ENCODE measurements at places on chromosomes 7 and 10.

DNA sequence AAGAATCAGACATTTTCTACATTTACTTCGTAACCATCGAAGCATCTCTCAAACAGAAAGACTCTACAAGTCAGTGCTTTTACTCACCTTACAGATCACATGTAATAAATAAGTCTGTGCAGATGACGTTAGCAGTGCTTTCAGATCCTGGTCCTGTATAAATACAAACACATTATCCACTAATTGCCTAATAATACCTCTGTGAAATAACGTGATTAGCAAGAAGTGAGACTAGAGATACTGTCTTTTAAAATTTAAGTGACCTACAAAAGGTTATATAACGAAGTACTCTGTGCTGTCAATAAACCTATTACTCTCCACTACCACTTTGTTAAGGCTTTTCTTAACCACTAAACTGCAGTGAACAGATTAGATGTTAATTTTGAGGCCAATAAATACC is 246.9 kb downstream of the NSUN6 start:
- ATAC-seq: no peak
- H3K27ac ChIP-seq: no peak overlapping the region
- H3K4me3 ChIP-seq: no peak overlapping the region
- no peaks in the 10 kb centered on the region for H3K36me3 ChIP-seq

- ATAC-seq: no peak
- H3K36me3 ChIP-seq: no peaks in the 10 kb centered on the region
- no peak overlapping the region for H3K27ac ChIP-seq
- H3K4me3 ChIP-seq: peak overlapping the region; percentile 53
Measured at GRCh38 chr10:103692436-103692951, 162.9 kb downstream of the SH3PXD2A start.

DNA sequence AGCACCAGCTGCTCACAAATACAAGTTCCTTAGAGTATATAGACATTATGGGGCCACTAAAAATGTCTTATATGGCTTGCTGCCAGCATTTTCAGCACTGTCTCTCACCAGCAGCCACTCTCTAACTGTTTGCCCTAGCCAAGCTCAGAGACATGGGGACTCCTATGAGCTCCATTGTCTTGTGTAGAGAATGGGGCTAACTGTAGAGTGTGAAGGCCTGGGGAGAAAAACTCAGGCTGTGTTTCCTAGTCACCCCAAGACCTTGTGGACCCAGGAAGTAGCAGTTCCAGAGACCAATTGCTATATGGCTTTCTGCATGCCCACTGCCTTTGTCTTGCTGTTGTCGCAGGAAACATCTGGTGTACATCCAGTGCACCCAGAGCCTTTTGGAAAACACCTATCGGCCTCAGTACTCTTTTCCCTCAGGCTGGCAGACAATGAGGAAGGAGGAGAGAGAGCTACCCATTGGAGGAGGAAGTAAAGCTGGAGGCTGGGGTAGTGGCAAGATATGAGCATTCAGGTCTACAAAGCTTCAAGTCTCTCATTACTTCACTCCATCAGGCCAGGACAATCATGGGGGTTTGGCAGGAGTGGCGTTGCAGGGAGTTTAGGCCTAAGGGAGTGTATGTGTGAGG is 28.4 kb downstream of the ENTPD1 start:
- ATAC-seq: no peak
- no peaks in the 10 kb centered on the region for H3K27me3 ChIP-seq
- H3K4me1 ChIP-seq: peaks cover 29% of the 10 kb centered on the region
- no peaks in the 10 kb centered on the region for H3K36me3 ChIP-seq

DNA sequence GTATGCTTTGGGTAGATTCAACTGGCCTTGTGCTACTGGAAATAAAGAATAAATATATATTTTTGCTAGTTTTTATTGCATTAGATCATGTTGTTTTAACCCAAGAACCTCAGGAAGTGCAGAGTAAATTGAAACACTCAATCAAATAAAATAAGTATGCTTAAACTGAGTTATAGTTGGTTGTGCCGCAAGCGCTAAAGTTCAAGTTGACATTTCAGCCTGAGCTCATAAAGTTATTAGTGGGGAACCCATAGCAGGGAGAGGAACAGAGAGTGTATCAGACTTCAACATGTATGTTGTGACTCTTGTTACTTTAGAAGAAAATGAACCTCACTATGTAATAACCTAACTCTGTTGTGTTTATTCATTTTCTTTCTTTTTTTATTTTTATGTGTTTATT is 25.2 kb upstream of the BAMBI start:
- no peak overlapping the region for H3K4me3 ChIP-seq
- no peaks in the 10 kb centered on the region for H3K4me1 ChIP-seq
- no peaks in the 10 kb centered on the region for H3K36me3 ChIP-seq
- H3K27ac ChIP-seq: no peak overlapping the region
- H3K27me3 ChIP-seq: peaks cover 7% of the 10 kb centered on the region

- H3K36me3 ChIP-seq: no peaks in the 10 kb centered on the region
- no peak overlapping the region for H3K27ac ChIP-seq
- no peaks in the 10 kb centered on the region for H3K27me3 ChIP-seq
- H3K4me1 ChIP-seq: no peaks in the 10 kb centered on the region
- no peak for ATAC-seq
- H3K4me3 ChIP-seq: no peak overlapping the region
Measured at GRCh38 chr7:46814516-46815250, 767.2 kb downstream of the TNS3 start.

GRCh38 chr10:51759896-51760534 is 60.6 kb upstream of the CSTF2T start:
- no peak overlapping the region for H3K4me3 ChIP-seq
- ATAC-seq: no peak
- no peaks in the 10 kb centered on the region for H3K36me3 ChIP-seq
- H3K4me1 ChIP-seq: no peaks in the 10 kb centered on the region

DNA sequence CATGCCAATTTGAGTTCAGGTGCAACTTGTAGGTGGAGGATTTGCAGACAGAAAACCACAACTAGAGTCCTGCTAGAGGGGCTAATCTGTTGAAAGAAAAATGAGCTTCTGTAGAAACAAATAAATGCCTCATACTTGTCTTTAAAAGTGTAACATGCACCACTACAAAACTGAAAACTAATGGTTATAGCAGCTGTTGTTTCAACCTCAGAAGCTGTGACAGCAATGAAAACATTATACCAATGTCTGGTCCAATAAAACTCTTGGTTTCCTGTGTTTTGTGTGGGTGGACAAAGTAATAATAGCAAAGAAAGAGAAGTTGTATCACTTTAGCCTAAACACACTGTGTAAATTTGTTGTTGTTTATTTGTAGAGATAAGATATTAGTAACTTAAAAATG is 3.4 kb upstream of the PPP1R9A start:
- H3K4me3 ChIP-seq: no peak overlapping the region
- ATAC-seq: no peak
- H3K4me1 ChIP-seq: no peaks in the 10 kb centered on the region
- no peak overlapping the region for H3K27ac ChIP-seq
- H3K36me3 ChIP-seq: no peaks in the 10 kb centered on the region

DNA sequence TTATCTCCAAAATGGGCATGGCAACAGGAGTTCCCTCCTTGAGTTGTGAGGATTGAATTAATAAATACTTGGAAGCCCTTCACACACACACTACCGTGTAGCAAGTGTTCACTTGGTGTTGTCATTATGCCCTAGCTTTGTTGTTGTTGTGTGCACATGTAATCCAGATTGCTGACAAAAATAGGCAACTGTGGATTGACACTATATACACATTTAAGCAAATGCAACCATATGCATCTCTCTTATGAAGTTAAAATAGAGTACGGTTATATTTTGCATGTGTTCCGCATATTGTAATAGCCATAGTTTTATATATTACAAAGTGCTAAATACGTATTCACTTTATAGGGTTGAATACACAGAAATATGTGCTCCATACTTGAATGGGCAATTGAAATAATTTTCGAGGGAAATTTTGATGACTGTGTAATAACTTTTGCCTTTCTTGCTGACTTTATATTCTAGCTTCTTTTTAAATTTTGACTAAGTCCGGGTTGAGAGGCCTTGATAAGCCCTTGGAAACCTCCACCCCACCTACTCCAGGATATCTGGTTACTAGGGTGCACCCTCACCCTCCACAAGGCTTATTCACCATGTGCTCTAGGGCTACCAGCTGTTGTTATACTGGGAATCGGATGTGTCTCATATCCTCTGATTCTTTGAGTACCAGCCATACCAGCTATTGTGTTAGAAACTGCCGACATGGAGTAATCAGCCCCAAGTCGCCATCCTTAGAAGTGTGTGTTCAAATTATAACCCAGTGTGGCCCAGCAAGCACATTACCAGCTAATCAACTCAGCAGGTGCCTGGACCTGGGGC is 265.0 kb downstream of the CAMK1D start:
- H3K36me3 ChIP-seq: no peaks in the 10 kb centered on the region
- no peaks in the 10 kb centered on the region for H3K4me1 ChIP-seq
- no peaks in the 10 kb centered on the region for H3K27me3 ChIP-seq
- H3K27ac ChIP-seq: no peak overlapping the region
- peak; percentile 19 for ATAC-seq
- H3K4me3 ChIP-seq: no peak overlapping the region

DNA sequence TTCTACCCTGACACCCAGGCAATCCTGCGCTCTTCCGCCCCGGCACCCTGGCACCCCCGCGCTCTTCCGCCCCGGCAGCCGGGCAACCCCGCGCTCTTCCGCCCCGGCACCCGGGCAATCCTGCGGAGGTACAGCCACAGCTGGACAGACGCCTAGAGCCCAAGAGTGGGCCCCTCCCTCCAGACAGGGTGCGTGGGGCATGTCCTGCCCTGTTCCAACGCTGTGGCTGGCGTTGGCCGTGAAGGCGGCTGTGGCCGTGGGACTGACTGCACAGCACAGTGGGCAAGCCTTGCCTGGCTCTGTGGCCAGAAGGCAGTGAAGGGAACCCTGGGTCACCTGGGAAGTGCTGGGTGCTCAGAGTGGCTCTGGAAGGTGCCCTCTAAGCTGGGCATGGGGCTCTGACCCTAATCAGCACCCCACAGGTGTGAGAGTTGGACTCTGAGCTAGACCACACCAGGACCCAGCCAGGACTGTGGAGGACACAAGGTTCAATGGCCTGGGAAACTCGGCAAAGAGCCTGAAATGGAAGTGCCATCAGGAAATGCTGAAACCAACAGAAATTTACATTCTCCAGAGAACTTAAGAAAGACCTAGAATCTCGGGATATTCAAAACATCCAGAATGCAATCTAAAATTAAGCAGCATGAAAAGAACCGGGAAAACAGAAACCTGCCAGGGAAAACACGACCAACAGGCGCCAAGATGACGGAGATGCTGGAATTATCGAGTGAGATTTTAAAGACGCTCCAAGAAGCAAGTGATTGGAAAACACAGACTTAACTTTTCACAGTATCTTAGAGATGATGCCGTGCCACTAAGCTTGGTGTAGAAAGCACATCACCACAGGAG is 253.6 kb downstream of the ELFN1 start:
- no peaks in the 10 kb centered on the region for H3K36me3 ChIP-seq
- ATAC-seq: no peak
- no peak overlapping the region for H3K4me3 ChIP-seq
- no peaks in the 10 kb centered on the region for H3K27me3 ChIP-seq
- H3K4me1 ChIP-seq: no peaks in the 10 kb centered on the region
- H3K27ac ChIP-seq: no peak overlapping the region

DNA sequence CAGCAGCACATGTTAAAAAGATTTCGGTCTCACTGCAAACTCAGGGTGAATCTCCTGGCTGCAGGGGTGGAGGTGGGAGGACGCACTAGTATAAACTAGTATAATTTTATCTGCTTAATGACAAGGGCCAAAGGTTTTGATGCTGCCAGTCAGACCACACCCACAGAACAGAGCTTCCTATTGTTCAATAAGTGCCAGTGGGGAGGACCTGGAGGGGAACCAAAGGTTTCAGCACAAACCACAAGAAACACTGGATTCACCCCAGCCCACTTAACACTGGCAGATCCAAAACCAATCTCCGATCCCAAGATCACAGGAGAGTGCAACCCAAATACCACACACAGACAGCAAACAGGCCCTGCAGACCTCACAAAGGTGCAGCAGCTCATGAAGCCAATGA is 6.6 kb downstream of the VOPP1 start:
- no peaks in the 10 kb centered on the region for H3K36me3 ChIP-seq
- no peak overlapping the region for H3K4me3 ChIP-seq
- no peaks in the 10 kb centered on the region for H3K4me1 ChIP-seq
- no peak for ATAC-seq
- no peaks in the 10 kb centered on the region for H3K27me3 ChIP-seq

DNA sequence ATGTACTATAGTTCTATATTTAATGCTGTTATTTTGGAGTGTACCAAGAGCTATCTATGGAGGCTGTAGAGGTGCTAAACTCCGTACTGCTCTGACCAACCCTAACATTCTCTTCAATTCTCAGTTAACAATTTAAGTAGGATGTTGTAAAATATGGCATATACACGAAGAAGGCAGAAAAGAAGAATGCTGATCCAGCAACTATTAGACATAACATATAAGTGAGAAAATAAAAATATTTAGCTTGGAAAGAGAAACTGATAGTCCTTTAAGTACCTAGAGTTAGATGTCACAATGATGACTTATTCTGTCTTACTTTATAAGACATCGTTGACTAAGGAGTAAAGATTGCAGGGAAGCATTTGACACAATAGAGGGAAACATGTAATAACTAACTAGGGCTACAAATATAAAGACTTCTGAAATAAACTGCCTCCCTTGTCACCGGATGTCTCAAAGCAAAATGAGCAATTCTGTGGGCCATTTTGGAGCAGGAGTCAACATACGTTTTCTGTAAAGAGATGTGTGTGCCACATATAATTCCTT is 159.5 kb downstream of the CPEB3 start:
- no peak for ATAC-seq
- no peaks in the 10 kb centered on the region for H3K27me3 ChIP-seq
- no peaks in the 10 kb centered on the region for H3K4me1 ChIP-seq
- H3K4me3 ChIP-seq: no peak overlapping the region

DNA sequence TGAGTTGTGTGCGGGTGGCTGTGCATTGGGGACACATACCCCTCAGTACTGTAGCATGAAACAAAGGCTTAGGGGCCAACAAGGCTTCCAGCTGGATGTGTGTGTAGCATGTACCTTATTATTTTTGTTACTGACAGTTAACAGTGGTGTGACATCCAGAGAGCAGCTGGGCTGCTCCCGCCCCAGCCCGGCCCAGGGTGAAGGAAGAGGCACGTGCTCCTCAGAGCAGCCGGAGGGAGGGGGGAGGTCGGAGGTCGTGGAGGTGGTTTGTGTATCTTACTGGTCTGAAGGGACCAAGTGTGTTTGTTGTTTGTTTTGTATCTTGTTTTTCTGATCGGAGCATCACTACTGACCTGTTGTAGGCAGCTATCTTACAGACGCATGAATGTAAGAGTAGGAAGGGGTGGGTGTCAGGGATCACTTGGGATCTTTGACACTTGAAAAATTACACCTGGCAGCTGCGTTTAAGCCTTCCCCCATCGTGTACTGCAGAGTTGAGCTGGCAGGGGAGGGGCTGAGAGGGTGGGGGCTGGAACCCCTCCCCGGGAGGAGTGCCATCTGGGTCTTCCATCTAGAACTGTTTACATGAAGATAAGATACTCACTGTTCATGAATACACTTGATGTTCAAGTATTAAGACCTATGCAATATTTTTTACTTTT is 1.8 kb downstream of the DDIT4 start:
- peak overlapping the region; percentile 64 for H3K27ac ChIP-seq
- peak overlapping the region; percentile 94 for H3K4me3 ChIP-seq
- no peaks in the 10 kb centered on the region for H3K27me3 ChIP-seq

- no peaks in the 10 kb centered on the region for H3K36me3 ChIP-seq
- ATAC-seq: no peak
- no peak overlapping the region for H3K27ac ChIP-seq
- H3K27me3 ChIP-seq: peaks cover 48% of the 10 kb centered on the region
- H3K4me3 ChIP-seq: no peak overlapping the region
Measured at GRCh38 chr10:133113847-133114246, 26.1 kb downstream of the ADGRA1 start.

Measured in gastroesophageal sphincter (tissue), 4 donors.